ENCODE measurements at places on chromosomes 6 and 20.

DNA sequence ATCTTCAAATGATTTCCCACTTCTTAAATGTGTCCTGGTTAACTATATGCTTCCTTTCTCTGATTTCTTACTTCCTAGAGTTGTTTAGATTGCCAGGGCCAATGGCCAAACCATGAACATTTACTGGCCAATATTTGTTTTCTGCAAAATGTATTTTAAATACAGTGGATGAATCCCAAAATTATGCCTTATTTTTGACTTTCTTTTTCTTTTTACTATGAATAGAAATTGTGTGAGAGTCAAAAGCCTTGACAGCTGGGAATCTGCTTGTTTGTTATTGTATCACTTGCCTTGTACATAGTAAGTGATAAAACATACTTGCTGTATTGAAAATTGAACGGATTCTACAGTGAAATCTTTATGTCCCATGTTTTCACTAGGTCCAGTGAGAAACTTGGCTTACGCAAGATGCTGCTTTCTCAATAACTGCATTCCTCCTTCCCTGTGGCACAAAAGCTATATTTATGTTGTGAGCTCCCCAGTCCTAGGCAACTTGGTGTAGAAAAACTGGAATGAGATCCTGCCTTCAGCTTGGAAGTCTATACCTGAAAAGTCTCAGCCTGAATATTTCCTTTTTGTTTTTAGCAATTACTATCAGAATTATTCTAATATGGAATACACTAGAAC is 295.2 kb downstream of the EPHA7 start:
- no peak for DNase-seq

DNA sequence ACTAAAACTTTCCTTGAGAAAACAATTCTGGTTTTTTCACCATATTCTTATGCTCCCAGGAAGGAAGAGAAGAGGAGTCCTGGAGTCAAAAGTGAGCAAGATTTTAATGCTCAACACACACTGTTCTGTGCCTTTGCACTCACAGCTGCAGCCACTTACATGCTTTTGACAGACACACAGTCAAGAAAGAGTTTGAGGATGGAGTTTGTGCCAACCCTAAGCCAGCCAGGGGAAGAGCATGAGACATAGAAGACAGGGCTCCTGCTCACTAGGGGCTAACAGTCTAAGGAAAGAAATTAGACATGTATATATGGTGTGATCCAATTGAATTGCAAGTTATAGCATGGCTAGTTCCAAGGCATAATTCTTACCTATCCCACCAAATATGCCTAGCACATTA is 37.1 kb upstream of the IL17A start:
- DNase-seq = no peak

GRCh38 chr20:53736757-53737395 is 143.2 kb upstream of the ZNF217 start:
- no peak for DNase-seq

GRCh38 chr6:141313986-141314385 is 818.7 kb upstream of the GJE1 start:
- no peak for DNase-seq

DNA sequence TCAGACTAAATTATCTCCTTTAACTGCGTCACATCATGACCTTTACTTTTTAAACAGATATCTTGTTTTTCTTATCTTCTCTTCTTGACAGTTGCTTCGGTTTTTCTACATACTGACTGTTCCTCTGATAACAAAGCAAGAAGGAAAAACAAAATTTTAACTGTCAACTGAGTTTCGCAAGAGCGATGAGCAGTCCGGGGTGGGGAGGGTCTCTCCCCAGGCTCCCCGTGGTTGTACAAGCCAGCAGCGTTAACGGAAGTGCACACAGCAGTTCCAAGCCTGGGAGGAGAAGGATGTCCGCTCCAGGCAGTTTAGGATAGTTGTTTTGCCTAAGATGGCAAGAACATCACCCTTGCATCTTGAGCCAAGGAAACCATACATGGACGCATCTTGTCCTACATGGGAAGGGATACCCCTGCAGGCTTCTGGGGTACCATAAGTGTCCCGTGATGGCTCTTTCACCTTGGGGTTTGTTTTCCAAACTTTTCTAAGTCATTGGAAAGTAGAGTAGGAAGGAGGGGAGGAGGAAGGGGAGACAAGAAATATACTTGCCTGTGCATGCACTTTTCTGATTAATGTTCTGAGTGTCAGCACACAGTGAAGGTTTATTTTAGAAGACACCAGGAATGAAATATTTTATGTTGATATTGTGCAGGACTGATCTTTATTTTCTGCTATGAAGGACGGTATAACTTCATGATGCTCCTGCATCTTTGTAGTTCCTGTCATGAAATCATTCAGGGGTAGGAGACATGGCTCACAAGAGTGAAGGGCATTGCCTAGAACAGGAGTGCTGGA is 20.8 kb downstream of the SLC24A3 start:
- no peak for DNase-seq

- no peak for DNase-seq
These were observed 17.6 kb upstream of the ELMO2 start for GRCh38 chr20:46423882-46424482.

DNA sequence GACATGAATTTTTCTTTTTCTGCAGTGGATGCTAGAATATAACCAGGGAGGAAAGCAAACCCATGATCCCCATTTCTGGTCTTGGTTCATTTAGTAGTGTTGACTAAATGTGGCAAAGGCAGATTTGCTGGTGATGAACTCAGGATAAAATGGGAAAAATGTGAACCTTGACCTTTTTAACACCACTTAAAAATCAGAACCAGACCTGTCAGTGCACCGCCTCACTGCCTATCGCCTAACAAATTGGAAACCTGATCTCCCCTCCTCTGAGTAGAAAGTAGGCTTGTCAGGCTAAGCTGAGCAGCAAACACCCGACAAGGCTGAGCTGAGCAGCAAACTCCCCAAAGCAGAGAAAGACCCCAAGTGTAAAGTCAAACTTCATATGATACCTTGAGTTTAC is 254.8 kb downstream of the FOXC1 start:
- no peak for DNase-seq
